Astrocyte (in vitro differentiated cells and primary cell): ENCODE measurements at places on chromosomes 16 and 17. TPM values are rescaled to one million over a fixed set of nuclear protein-coding genes. Genes with fewer than 3 reads are reported as not detected.

GRCh38 chr16:3023415-3023668, 400 bp downstream of the HCFC1R1 start:
- H3K27ac ChIP-seq, result peak overlapping the region; percentile 100
- no peaks in the 10 kb centered on the region for H3K36me3 ChIP-seq
- peak overlapping the region; percentile 63 for H3K4me3 ChIP-seq
- no peaks in the 10 kb centered on the region for H3K27me3 ChIP-seq

GRCh38 chr17:64448665-64449512, at the start of gene MILR1:
MILR1 (plus strand) TSS chr17:64449115; CDS start chr17:64449169, 54 bp downstream.
- peak; percentile 93 for DNase-seq
- H3K27me3 ChIP-seq, result no peaks in the 10 kb centered on the region
- H3K4me1 ChIP-seq, result peaks cover 3% of the 10 kb centered on the region
- H3K36me3 ChIP-seq, result no peaks in the 10 kb centered on the region

GRCh38 chr16:8627456-8627855, 6.0 kb downstream of the METTL22 start:
- H3K4me1 ChIP-seq, result peaks cover 12% of the 10 kb centered on the region
- H3K27ac ChIP-seq, result no peak overlapping the region
- no peaks in the 10 kb centered on the region for H3K27me3 ChIP-seq
- DNase-seq, result no peak
- peaks cover 45% of the 10 kb centered on the region for H3K36me3 ChIP-seq

GRCh38 chr16:52650318-52650717, 103.4 kb upstream of the TOX3 start:
- H3K4me1 ChIP-seq, result no peaks in the 10 kb centered on the region
- no peaks in the 10 kb centered on the region for H3K36me3 ChIP-seq
- H3K4me3 ChIP-seq, result no peak overlapping the region
- no peak for DNase-seq
- no peaks in the 10 kb centered on the region for H3K27me3 ChIP-seq

DNA sequence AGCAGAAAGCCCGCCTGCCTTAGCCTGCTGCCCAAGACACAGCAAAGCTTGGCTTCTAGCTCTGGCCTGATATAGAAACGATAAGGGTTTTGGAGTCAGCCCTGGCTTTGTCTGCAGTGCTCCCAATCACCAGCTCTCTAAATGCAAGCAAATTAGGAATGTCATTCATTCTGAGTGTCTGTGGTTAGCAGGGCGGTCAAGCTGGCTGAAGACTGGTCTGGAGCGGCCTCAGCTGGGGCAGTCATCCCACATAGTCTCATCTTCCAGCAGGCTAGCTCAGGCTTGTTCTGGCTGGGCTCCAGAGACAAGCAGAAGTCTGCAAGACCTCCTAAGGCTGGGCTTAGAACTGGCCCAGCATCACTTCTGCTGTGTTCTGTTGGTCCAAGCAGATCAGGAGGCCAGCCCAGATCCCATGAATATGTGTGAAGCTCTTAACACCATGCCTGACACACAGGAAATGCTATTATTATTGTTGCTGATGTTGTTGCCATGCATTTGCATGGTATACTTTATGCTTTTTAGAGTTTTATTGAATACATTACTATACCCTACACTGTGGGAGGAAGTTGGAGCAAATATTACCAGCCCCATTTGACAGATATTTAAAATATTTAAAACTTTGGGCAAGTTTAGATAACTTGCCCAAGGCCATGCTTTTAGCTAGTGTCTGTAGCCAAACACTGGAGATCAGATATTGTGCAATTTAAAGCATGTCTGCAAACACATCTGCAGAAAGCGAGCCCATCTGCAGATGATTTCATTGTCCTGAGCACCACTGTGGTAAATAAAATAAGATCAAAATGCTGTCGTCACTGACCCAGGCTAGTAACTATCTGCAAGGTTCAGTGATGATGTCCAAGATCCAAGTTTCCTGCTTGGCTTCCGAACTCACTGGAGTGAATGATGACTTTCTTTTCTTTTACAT, 24.8 kb downstream of the TMC7 start:
- no peak overlapping the region for H3K4me3 ChIP-seq
- peak; percentile 96 for DNase-seq
- no peaks in the 10 kb centered on the region for H3K27me3 ChIP-seq
- H3K27ac ChIP-seq, result no peak overlapping the region
- H3K36me3 ChIP-seq, result no peaks in the 10 kb centered on the region

DNA sequence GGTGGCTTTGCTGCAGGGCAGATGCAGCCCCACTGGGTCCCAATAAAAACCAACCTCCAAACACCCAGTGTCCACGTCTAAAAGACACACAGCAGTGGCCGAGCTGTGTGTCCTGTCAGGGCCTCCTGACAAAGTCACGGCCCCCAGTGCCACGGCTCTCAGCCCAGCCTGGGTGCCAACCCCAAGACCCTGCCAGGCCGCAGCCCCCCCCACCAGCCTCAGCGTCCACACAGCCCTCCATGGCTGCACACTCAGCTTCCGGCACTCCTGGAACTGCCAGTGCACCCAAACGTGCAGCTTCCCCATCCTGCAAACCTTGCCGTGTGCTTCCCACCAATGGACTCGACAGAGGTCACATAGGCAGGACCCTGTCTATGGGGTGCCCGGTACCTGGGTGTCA, 3.6 kb upstream of the CCDC154 start:
- DNase-seq, result no peak
- H3K27me3 ChIP-seq, result no peaks in the 10 kb centered on the region
- H3K4me1 ChIP-seq, result no peaks in the 10 kb centered on the region
- H3K27ac ChIP-seq, result no peak overlapping the region
- no peak overlapping the region for H3K4me3 ChIP-seq
- H3K36me3 ChIP-seq, result no peaks in the 10 kb centered on the region

GRCh38 chr17:15650741-15651582, 31.5 kb upstream of the FBXW10B start:
- peak overlapping the region; percentile 61 for H3K27ac ChIP-seq
- H3K4me3 ChIP-seq, result peak overlapping the region; percentile 81
- no peak for DNase-seq
- H3K27me3 ChIP-seq, result no peaks in the 10 kb centered on the region
- peaks cover 34% of the 10 kb centered on the region for H3K4me1 ChIP-seq
- no peaks in the 10 kb centered on the region for H3K36me3 ChIP-seq

DNA sequence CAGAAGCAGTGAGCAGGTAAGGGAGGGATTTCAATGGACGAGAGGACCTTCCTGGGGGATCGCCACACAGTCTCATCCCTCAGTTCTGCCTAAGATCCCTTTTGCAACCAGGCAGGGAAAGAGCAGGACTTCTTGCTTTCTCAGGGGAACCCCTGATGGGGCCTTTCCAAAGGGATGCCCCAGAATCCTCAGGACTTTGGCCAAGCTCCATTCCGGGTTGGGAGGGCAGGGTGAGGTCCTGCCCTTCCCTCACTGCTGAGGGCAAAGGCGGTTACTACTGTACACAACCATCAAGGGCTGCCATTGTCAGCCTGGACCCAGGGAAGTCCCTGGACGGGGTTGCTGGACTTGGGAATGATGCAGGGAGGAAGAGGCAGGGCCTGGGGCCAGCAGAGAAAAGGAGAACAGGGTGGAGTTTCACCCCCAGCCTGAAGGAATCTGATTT, 9.7 kb downstream of the PRR29 start:
- H3K4me3 ChIP-seq, result no peak overlapping the region
- H3K4me1 ChIP-seq, result peaks cover 6% of the 10 kb centered on the region
- no peaks in the 10 kb centered on the region for H3K27me3 ChIP-seq
- no peak overlapping the region for H3K27ac ChIP-seq
- H3K36me3 ChIP-seq, result no peaks in the 10 kb centered on the region

GRCh38 chr17:39107973-39108372, 43.5 kb downstream of the PLXDC1 start:
- no peak for DNase-seq
- H3K27me3 ChIP-seq, result peaks cover 20% of the 10 kb centered on the region
- no peak overlapping the region for H3K27ac ChIP-seq
- H3K4me3 ChIP-seq, result no peak overlapping the region
- peaks cover 4% of the 10 kb centered on the region for H3K4me1 ChIP-seq

DNA sequence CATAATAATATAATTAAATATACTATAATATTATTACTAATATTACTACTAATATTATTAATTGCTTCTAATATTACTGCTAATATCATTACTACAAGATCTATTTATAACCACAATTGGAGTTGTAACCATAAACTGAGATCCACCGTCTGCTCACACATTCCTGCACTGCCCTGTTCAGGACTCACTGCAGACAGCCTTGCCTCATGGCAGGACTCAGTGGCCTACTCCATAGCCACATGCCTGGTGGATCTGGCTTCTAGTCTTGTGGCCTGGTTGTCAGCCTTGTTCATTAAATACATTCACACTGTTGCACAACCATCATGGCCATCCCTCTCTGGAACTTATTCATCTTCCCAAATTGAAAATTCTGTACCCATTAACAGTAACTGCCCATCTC, 48.0 kb downstream of the SRL start:
- no peak overlapping the region for H3K27ac ChIP-seq
- no peak for DNase-seq
- H3K4me3 ChIP-seq, result no peak overlapping the region
- no peaks in the 10 kb centered on the region for H3K36me3 ChIP-seq
- peaks cover 2% of the 10 kb centered on the region for H3K27me3 ChIP-seq

DNA sequence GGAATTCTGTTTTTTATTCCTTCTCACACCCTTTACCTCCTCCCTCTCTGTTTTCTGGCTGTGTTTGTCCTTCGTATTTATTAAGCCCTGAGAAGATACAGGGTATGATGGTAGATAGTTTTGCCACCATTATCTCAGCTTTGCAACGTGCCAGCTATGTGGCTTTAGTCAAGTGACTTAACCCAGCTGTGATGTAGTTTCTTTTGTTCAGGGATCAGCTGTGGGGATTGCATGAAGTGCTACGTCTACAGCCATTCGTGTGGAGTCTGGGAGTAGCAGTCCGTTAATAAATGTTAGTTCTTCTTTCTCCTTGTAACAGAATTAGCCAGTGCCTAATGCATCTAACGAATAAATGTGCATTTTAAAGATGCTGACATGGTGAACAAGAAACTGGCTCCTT, 128.4 kb downstream of the HAPSTR1 start:
- no peaks in the 10 kb centered on the region for H3K36me3 ChIP-seq
- no peaks in the 10 kb centered on the region for H3K27me3 ChIP-seq
- no peak for DNase-seq
- no peaks in the 10 kb centered on the region for H3K4me1 ChIP-seq
- H3K27ac ChIP-seq, result no peak overlapping the region
- no peak overlapping the region for H3K4me3 ChIP-seq

GRCh38 chr16:89150981-89151380, 20.6 kb upstream of the CDH15 start:
- H3K27me3 ChIP-seq, result no peaks in the 10 kb centered on the region
- no peak overlapping the region for H3K27ac ChIP-seq
- DNase-seq, result no peak
- no peaks in the 10 kb centered on the region for H3K4me1 ChIP-seq
- H3K36me3 ChIP-seq, result peaks cover 3% of the 10 kb centered on the region

GRCh38 chr16:50133214-50133613, 19.9 kb upstream of the TENT4B start:
- H3K4me3 ChIP-seq, result no peak overlapping the region
- H3K4me1 ChIP-seq, result no peaks in the 10 kb centered on the region
- H3K36me3 ChIP-seq, result no peaks in the 10 kb centered on the region
- H3K27ac ChIP-seq, result no peak overlapping the region

DNA sequence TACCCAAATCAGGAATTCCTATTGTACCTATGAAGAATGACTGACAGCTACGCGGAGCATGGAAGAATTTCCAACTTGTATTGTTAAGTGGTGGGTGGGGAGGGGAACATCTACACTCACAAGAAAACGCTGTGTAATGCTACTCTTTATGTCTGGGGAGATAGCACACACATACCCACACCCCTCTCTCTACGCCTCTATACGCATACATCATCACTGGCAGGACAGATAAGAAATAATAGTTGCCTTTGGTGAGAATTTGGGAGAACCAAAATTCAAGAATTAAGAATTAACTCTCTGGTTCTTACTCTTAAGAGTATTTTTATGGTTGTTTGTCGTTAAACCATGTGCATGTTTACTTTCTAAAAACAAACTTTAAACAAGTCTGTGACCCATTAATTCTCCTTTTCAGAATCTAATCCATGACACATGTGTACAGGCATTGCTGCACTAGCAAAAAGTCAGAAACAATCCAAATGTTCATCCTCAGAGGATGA, 33.9 kb downstream of the CREBBP start:
- H3K4me3 ChIP-seq, result no peak overlapping the region
- no peak overlapping the region for H3K27ac ChIP-seq
- no peaks in the 10 kb centered on the region for H3K36me3 ChIP-seq
- no peaks in the 10 kb centered on the region for H3K27me3 ChIP-seq

- no peak overlapping the region for H3K27ac ChIP-seq
- H3K36me3 ChIP-seq, result no peaks in the 10 kb centered on the region
- no peaks in the 10 kb centered on the region for H3K4me1 ChIP-seq
- H3K27me3 ChIP-seq, result no peaks in the 10 kb centered on the region
- DNase-seq, result no peak
Observed at GRCh38 chr17:80802626-80803450, 188.8 kb upstream of the CHMP6 start.

GRCh38 chr17:33040461-33040860, 48.8 kb downstream of the SPACA3 start:
- H3K36me3 ChIP-seq, result no peaks in the 10 kb centered on the region
- DNase-seq, result no peak
- H3K4me3 ChIP-seq, result no peak overlapping the region

DNA sequence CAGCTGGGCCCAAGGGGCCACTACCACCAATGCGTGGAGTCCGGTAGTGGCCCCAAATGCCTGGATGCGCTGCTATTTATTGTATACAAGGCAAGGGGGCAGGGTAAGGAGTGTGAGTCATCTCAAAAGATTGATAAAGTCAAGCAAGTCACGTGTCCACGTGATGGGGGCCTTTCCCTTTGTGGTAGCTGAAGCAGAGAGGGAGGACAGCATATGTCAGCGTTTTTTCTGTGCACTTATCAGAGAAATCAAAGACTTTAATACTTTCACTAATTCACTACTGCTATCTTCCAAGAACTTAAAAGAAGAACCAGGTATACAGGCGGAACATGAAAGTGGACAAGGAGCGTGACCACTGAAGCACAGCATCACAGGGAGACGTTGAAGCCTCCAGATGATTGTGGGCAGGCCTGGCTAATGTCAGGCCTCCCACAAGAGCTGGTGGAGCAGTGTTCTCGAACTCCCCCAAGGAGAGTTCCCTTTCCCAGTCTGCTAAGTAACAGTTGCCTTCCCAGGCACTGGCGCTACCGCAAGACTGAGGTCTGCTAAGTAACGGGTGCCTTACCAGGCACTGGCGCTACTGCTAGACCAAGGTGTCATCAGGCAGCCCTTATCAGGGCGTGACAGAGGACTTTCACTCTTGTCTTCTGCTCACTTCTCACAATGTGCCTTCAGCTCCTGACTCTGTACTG, 10.8 kb upstream of the ASB16 start:
- no peak overlapping the region for H3K4me3 ChIP-seq
- no peaks in the 10 kb centered on the region for H3K27me3 ChIP-seq
- no peak for DNase-seq
- H3K36me3 ChIP-seq, result peaks cover 8% of the 10 kb centered on the region
- H3K27ac ChIP-seq, result no peak overlapping the region

Gene NOTUM
- total RNA-seq, result 0.89 and 1.7 TPM in 2 replicates

Gene CCL14
- total RNA-seq, result not detected in 2 replicates

Gene ADAM11
- total RNA-seq, result 0.43 and 0.65 TPM in 2 replicates

Gene ZNF821
- 9.3 and 10.4 TPM in 2 replicates for total RNA-seq

Gene VAT1L
- 1.1 and 3.3 TPM in 2 replicates for total RNA-seq

Gene CCL16
- total RNA-seq, result not detected in 2 replicates

Gene AOC3
- 1.1 and 1.5 TPM in 2 replicates for total RNA-seq

Gene OGFOD3
- total RNA-seq, result 20.9 and 21.3 TPM in 2 replicates

Gene ACSM2A
- 0.14 TPM in 1 of 2 replicates, not detected in the other for total RNA-seq
